ENCODE measurements at places on chromosomes 16 and 17.
A peak's percentile ranks its signal among the peaks of the same experiment; 100 is the strongest.

- DNase-seq = no peak
These were observed 18.6 kb downstream of the ZC3H18 start for GRCh38 chr16:88588754-88589153.

- DNase-seq = no peak
These were observed 195.0 kb upstream of the ELAC2 start for GRCh38 chr17:13212860-13213259.

GRCh38 chr17:74777901-74778515 lies 1.9 kb upstream of the NAT9 start:
- DNase-seq = no peak

DNA sequence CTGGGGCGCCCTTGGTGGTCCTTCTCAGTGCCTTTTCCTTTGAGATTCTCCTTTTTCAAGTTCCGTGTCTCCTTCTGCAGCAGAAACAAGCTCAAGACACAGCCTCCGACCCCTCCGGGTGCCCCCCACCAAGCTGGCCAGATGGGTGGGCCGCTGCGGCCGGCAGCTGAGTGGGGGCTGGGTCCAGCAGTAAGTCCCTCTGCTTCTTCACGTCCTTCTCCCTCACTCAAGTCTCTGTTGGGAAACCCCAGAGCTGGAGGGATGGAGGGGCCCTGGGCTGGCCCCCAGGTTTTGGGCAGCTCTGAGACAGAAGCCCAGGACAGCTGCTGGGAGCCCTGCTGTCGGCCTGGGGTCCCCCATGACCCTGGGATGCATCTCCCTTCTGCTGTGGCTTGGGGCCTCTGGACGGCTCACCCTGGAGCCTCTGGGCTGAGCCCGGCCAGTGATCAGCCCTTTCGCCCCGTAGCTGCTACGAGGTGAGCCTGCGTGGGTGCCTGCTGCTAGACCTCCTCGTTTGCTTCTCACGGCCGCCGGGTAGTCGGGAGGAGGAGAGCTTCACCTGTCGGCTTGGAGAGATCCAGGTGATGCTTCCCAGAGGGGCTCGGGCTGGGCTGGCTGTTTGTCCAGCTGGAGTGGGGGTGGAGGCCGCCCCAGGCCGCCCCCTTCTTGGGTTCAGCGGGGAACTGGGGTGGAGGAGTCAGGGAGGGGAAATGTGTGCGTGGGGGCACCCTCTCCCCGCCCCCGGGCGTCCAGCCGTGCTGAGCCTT lies 10.7 kb downstream of the ENGASE start:
- no peak for DNase-seq

- no peak for DNase-seq
These were observed 29.3 kb downstream of the PHKB start for GRCh38 chr16:47490471-47490870.

DNA sequence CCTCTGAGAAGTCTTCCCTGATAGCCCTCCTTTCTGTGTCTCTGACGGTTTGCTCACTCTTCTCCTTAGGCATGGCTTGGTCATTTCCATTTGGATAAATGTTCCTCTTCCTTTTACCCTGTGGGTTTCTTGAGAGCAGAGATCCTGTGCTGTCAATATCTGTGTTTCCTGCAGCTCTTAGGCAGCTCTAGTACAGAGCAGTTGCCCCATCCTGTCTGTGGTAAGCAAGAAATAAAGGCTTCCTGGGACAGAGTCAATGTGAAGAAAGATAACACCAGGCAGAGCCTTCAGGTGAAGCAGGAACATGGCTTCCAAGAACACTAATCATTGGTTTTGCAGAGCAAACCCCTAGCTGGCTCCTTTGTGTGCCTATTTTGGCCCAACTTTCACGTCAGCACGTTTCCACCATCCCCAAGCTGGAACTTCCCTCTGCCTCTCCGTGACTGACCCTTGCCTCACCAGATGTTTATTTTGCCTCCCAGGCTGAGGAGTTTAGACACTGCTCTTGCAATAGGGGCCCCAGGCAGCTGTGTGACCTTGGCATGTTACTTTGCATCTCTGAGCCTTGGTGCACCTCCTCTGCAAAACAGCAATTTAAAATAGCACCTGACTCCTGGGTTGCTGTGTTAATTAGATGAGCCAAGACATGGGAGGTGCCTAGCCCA lies 49.6 kb upstream of the SIAH1 start:
- DNase-seq = no peak

GRCh38 chr17:77359236-77359635 lies 218.5 kb downstream of the SEC14L1 start:
- DNase-seq = no peak

DNA sequence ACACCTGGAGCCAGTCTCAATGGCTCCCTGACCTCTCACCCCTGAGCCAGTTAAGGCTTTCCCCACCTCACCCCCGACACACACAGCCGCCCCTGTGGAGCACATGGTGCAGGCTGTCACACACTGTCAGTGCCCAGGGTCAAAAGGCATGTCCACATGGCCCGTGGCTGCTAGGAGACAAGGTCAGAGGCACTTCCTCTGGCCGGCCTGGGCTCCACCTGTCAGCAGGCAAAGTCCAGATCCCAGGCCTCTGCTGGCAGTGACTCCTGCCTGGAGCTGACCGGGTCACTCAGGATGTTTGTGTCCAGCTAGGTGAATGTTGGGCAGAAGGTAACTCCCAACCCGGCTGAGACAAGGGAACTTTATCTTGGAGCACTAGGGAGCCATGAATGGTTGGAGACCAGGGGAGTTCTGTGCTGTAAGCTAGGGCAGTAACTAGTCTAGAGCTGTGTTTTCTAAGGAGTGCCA lies 6.0 kb downstream of the SREBF1 start:
- DNase-seq = no peak

- DNase-seq = no peak
These were observed 23.8 kb upstream of the NAGLU start for GRCh38 chr17:42512246-42512645.

DNA sequence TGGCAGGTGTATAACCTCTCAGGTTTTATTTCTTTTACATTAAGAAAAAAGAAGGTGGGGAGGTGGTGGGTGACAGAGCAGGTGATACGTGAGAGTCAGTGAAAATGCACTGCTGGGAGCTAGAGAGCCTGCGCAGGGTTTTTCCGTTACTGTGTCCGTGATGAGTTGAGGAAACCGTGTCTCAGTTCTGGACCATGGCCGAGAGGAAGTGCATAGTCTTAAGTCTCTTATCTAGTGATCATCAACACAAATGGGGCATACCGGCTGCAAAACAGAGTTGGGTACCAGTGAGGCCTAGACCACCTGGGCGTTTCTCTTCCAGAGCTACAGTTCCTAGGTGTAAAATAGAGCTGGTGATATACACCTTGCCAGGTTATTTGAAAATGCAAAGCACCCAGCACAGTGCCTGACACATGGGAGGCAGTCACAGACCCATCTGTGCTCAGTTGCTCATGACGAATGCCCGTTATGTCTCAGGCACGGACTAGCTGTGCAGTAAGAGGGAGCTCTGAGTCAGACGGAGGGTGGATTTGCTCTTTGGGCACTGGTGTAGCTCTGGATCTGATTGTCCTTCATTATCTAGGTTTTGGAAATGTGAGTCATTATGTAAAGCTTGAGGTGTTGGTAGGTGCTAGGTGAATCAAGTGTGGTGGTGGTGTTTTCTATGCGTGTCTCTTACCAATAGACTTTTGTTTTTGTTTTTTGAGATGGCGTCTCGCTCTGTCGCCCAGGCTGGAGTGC lies 60.9 kb downstream of the RPTOR start:
- no peak for DNase-seq

- no peak for DNase-seq
These were observed 724 bp downstream of the MVP start for GRCh38 chr16:29820730-29821642.

- no peak for DNase-seq
These were observed 46.9 kb upstream of the CBFA2T3 start for GRCh38 chr16:89023621-89024511.

DNA sequence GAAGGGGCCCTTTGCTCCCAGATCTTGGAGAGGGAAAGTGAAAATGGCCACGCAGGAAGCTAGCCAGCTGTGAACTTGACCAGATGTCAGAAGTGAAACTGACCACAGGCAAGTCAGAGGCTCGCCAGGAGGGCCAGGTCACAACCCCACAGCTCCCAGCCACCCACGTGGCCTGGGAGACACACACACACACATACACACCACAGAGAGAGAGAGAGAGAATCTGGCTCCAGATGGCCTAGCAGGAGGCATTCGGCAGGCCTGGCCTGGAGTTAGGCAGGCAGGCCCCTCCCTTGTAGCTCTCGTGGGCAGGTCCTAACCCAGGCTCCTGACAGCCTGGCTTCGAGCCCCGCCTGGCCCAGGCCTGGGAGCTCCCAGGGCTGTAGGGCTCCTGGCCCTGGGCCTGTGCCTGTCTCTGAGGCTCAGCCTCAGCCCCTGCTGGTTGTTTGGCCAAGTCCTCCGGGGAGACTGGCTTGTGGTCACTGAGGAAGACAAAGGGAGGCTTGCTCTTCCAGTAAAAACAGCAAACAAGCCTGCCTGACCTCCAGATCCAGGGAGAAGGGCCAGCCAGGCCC lies 20.2 kb downstream of the NGFR start:
- peak; percentile 89 for DNase-seq

- no peak for DNase-seq
These were observed 15.4 kb upstream of the NUBP1 start for GRCh38 chr16:10728003-10728887.

DNA sequence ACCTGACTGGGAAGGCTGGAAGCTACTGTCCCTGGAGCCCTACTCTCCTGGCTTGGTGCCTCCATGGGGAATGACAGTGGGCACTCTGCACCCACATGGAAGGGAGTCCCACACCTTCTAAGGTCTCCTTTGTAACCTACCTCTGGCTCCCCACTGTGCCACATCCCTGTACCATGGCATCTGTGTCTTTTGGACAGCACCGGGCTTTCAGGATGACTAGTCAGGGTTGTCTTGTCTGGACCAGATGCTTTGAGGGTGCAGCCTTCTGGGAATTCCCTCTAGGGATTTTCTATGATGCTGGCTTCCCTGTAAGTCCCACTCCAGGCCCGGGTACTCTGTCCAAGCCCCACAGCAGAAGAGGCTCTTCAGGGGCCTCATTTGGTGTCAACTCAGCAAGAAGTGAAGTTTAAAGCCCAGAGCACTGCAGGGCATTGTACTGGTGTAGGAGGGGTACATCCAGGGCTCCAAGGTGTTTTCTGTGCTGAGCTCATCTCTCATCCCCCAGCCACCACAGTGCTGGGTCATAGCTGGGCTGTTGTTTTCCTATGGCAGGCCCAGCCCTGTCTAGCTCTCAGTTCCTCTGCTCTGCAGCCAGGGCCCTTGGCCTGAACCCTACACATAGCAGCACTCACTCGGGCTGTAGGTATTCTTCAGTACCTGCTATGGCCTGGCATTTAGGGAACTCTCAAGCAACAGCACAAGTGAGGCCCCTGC lies 255.3 kb downstream of the CPPED1 start:
- no peak for DNase-seq

DNA sequence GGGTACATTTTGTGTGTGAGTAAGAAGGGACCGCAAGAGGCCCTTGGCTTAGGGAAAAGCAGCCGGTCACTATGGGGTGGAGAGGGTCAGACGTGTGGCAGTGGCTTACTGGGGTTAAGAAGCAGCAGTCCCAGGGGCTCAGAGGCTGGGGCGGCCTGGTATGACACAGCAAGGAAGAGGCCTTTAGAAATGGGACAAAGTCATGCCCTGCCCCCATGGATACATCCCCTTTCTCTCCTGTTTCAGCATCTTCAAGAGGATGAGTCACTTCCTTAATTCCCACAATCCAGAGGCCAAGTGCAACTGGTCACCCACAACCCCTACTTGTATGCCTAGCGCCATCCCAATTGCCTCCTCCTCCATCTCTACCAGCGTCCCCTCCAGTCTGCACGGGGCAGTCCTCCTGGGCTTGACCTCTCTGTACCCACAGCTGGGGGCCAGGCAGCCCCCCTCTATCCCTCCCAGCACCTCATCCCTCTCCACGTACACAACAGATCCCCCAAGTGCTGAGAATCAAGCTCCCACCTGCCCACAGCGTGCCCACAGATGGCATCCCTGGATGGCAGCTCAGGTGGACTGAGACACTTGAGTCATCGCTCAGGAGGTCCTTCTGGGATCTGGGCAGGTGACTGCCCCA lies 6.9 kb upstream of the EFTUD2 start:
- DNase-seq = no peak
